ENCODE measurements at places on chromosomes 7 and 10.

DNA sequence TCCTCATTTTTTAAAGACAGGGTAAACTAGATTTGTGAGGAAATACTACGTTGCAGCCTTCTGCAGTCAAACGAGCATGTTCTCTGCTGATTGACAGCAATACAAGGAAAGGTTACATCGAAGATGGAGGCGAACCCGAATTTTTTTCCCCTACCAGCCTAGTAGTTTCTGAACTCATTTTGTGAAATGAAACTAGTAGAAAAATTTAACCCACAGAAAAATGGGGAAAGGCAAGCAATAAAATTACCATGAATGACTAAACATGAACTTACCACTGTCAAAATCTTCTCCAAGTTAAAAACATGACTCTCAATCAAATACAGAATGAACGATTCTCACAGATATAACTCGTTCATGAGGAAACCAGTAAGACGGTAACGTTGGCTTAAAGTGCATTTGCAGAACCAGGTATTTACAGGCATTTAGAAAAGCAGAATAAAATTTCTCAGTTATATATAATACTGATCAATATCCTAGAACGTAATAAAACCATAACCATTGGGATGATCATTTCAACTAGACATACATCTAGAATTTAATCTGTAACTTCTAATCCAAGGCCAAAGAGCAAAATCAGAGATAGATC is 73.9 kb downstream of the CELF2 start:
- no peak for DNase-seq

- DNase-seq = peak; percentile 91
These were observed 20.2 kb upstream of the BAIAP2L1 start for GRCh38 chr7:98420966-98421612.

- peak; percentile 10 for DNase-seq
These were observed 110.6 kb upstream of the EFCAB10 start for GRCh38 chr7:105691680-105692564.

GRCh38 chr7:99615989-99616358 is 772 bp upstream of the ZSCAN25 start:
- no peak for DNase-seq

DNA sequence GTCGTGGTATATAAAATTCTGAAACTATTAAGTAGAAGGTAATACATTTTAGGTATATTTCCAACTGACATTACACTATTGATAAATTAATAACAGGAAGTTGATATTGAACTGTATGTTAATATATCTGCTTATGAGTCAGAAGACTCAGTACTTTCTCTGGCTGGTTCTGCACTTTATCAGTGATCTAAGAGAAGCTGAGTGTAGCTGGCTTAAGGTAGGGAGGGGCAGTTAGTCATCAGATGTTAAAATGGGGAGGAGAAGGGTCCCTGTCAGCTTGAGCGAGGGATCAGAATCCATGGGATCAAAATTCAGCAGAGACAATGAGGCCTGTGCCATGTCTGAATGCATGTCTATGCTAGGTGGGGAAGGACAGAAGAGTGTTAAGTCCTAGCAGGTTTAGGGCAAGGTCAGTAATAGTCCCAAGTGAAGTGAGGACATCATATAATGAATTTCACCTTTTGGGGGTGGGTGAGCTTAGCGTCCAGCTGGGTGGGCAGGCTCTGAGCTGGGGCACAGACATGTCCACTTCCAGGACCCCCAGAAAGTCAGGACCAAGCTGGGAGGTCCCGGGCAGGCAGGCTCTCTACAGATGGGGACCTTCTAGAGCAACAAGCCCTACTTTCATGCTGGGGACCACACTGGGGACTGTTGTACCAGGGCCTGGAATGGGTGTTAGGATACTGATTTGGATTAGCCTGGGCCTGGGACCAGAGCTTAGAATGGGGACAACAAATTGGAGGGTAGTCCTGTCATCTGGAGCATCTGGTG is 82.9 kb downstream of the WDFY4 start:
- DNase-seq = no peak

Measured in NCI-H345 (cell line).